ENCODE measurements at places on chromosomes 2 and 18.

DNA sequence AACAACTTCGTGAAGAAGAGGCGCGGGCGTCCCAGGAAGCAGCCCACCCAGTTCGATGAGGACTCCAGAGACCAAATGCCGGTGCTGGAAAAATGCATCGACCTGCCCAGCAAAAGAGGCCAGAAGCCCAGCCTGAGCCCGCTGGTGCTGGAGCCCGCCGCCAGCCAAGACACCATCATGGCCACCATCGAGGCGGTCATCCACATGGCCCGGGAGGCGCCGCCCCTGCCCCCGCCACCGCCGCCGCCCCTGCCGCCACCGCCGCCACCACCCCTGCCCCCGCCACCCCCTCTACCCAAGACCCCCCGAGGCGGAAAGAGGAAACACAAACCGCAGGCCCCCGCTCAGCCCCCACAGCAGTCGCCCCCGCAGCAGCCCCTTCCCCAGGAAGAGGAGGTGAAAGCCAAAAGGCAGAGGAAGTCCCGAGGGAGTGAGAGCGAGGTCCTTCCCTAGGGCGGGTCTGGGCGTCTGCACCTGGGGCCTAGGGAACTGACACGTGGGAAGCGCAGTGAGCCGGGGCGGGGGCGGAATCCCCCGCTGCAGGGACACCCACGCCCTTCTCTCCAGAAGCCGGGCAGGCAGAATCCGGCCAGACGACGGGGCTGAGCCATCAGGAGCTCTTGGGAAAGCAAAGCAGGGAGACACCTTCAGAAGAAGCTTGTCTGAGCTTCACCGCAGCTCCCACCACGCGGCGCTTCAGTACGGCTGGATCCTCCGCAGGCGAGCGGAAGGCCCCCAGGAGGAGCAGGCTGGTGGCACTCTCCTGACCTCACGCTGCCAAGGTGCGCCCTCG is 382.8 kb downstream of the SETBP1 start:
- DNase-seq, result no peak

DNA sequence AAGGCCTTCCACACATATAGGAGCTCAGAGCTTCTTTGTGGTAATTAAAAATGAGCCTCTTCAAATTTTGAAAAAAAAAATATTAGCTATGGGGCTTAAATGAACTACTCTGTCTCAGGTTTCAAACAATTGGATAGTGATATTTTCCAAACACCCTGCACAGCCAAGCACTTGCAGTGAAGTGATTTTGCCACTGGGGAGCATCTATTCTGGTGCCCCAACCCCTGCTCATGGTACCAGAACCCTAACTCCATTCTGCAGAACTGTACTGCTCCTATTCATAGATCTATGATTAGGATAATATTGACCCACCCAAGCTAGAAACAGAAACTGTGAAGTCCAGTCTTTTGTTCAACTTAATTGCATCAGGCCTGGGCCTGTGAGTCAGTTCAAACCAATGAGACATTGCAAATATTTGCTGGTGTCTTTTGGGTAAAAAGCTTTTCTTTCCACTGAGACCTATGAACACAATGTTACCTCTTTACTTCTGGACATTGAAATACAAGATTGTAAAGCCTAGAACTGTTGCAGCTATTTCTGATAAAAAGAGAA is 324.0 kb downstream of the GALNT13 start:
- no peak for DNase-seq

DNA sequence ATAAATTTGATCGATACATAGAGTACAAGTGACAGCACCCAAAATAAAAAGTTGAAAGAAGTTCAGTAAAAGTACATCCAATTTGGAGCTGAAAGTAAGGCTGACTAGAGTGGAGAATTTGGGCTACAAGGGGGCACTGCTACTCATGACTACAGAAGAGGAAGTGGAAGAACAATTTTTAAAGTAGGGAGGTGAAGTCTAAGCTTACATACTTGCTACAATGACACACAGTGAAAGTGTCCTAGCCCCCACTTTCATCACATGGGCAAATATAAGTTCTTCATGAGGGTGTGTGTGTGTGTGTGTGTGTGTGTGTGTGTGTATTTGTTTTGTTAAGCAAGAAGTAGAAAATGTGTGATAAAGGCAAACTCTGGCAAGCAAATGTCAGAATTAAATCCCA is 45.7 kb downstream of the MAP3K2 start:
- DNase-seq, result no peak

DNA sequence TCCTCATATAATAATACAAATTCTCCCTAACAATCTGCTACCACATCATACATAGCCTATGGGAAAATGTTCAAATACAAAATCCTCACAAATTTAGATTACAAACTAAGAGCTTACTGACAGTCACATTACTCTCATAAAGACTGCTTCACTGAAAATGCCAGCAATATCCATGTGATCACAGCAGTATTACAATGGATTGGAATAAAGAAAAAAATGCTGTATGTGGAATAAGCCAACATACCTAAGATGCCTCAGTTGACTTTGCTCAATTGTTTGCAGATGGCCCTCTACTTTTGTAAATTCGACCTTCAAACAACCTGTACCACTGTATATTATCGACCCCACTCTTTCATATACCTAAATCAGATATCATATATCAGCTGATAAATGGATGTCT is 88.7 kb downstream of the DYM start:
- DNase-seq, result no peak

GRCh38 chr2:193517615-193518014 is 1322.9 kb upstream of the TMEFF2 start:
- DNase-seq, result no peak

- DNase-seq, result no peak
These were observed 1071.7 kb downstream of the RPIA start for GRCh38 chr2:89763254-89763580.

DNA sequence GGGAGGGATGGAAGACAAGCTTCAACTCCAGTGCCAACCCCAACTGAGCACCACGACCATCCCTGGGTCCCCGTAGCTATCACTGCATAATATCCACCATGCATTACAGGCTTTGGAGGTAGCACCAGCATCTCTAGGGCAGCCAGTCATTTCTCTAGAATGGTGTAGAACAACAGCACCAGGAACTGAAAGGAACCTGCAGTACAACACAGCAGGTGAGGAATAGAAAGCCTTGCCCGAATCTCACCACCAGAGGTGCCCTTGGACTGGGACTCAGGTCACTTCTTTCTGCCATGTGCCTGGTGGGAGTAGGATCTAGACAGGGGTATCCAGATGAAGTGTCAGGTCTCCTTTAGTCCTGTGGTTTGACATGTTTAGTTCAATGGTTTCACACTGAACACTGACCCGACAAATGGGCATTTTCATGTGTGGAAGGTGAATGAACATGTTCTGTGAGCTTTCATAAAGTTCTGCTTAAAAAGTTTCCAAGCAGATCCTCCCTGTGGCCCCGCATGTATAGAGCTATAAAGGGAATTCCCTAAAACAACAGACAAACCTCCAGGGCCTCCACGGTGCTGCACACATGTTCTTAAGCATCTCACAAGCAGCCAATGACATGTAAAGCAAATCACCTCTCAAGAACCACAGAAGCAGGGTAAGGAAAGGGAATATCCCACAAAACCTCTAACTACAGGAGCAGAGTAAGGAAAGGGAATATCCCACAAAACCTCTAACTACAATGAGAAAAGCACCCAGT is 208.3 kb downstream of the AFF3 start:
- DNase-seq, result no peak

GRCh38 chr18:57696271-57696670 is 74.6 kb upstream of the NARS1 start:
- no peak for DNase-seq

GRCh38 chr2:86337244-86337835 is at the start of gene REEP1:
Gene REEP1 (minus strand): TSS chr2:86337626. CDS start chr2:86337510, 116 bp downstream.
- no peak for DNase-seq

- no peak for DNase-seq
These were observed 140.1 kb downstream of the BABAM2 start for GRCh38 chr2:28030600-28030999.

DNA sequence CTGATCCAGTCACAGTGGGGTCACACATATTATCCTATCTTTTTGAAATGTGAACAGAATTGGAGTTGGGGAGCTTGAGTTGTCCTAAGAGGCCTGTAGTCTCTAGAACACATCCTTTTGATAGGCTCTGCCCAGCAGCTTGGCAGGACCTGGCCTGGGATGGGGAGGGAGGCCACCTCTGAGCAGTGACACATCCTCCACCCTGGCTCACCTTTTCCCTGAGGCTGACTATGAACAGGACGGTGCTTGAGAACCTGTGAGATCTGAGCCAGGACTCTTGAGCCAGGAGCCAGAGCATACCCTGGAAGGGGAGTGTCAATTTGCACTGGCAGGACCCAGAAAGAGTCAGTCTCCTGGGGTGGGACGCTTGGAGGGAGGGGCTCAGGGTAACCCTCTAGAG is 17.7 kb upstream of the ATP6V1B1 start:
- DNase-seq, result no peak

DNA sequence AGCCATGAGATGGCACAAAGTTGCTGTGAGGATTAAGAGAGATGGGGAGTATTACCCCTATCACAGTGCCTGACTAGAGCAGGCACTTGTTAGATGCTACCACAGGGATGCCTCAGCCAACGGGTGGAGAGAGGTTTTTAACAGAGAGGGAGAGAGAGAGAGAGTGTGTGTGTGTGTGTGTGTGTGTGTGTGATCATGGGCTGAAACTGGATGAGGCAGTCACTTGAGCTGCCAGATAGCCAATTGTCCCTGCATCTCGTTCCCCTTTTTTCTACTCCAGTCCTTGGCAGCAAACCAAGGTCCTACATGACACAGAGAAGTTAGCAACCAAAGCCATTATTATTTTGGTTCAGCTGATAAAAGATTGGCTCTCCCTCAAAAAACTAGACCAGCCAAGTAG is 3.0 kb downstream of the CD8A start:
- no peak for DNase-seq

DNA sequence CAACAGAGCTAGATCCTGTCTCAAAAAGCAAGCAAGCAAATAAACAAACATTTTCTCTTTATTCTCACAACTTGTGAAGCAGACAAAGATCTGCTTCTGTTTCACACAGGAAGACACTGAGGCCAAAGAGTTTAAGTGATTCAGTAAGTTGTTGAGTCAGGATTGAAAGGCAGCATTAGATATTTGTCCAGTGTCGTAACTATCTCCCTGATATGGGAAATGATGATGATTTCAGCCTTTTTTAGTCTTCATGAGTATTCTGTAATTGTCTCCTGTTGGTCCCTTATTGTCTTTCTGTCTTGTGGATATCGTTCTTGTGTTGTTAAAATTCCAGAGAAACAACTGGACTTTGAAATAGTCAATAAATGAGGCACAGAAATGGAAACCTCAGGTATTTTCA is 59.6 kb downstream of the GATA6 start:
- no peak for DNase-seq

- DNase-seq, result no peak
These were observed 42.4 kb downstream of the GYPC start for GRCh38 chr2:126698376-126698775.

Measured in SHP77 treated with DMSO at 0.1 percent for 48 hours (cell line).